ENCODE measurements at places on chromosomes 4 and X.

DNA sequence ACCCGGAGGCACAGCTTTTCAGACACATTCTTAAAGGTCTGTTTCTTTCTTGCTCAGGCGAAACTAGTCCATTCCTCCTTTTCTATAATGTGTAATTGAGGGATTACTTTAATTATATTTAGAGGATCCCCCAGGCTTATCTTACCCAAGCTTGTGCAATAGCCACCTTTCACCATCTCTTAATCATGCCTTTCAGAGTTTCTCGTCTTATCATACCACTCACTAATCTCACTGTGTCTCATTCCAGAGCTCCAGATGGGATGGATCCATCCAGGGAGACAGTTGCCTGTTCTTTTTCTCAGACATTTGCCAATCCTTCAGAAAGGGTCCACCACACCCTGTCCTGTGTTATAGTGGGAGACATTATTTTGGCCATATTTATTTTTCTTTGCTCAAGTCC, 12.5 kb downstream of the SPARCL1 start:
- DNase-seq: no peak

DNA sequence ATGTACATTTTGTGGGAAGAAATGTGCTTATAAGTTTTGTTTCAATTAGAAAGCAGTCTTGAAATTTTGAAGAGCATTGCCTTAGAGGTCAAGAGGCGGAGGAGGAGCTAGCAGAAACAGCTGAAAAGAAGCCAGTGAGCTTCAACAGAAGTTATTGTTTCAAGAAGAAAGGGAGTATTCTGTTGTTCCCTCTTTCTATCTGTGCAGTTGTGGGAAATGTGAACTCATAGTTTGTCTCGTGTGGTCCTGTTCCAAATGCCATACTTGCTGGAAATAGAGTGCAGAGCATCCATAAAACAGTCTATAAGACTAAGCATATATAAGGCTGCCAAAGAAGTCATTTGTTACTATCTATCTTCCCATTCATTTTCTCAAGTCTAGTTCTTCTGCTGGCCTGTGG, 1015.7 kb downstream of the DMD start:
- no peak for DNase-seq

DNA sequence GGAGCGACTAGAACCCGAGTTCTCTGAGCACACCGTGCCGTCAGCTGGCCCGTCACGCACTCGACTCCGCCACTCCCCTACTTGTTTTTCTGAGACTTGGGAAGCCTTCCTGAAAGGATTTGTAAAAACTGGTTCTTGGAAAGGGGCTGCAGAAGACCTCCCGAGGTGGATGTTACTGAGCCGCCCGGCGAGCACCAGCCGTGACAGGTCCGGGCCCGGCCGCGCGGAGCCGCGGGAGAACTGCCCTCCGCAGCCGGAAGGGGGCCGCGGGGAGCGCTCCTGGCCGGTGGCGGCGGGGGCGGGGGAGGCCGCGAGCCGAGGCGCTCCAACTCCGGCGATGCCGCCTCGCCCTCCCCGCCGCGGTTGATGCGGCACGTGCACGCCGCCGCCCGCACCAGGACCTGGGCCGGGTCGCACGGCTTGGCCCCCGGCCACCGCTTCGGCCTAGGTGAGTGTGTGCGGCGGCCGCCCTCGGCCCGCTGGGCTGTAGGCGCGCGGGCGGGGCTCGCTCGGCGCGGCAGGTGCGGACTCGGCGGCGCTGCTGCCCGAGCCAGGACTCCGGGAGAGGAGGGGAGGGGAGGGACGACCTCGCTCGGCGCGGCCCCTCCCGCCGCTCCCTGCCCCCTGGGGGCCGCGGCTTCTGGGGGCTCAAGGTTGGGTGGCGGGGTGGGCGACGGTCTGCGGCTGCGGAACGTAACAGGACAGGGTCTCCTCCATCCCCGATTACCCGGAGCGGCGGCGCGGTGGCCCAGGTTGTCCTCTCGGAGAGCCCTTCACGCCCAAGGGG, 1.7 kb downstream of the SPRY1 start:
- DNase-seq: peak; percentile 14

DNA sequence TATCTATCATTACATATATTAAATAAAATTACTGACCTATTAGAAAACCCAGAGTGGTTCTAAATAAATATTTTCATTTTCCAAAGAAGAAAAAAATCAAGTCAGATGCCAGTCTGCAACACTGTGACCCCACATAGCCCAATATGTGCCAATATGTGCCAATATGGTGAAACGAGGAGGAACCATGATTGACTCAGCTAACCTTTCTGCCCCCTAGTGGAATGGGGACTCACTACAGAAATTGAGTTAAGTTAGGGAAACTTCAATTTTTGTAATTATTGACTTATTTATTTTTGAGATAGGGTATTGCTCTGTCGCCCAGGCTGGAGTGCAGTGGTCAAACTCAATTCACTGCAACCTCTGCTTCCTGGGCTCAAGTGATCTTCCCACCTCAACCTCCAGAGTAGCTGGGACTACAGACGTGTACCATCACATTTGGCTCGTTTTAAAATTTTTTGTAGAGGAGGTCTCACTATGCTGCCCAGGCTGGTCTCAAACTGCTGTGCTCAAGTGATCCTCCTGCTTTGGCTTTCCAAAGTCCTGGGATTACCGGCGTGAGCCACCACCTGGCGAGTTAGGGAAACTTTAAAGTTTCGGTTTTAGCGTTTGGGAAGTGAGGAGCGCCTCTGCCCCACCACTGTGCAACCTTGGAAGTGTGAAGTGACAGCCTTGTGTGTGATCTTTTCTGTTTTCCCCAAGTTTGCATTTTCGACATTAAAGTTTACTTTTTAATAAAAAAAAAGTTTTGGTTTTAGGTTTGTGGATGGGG, 116.8 kb upstream of the SHISA3 start:
- no peak for DNase-seq

GRCh38 chr4:41613821-41614220, 75.9 kb downstream of the LIMCH1 start:
- DNase-seq: no peak

- DNase-seq: no peak
Observed at GRCh38 chr4:99180382-99181070, 36.4 kb upstream of the ADH4 start.
